Activated CD4-positive, alpha-beta memory T cell treated with anti-CD3 and anti-CD28 coated beads for 36 hours (primary cell): ENCODE measurements at places on chromosomes 16 and 17.

DNA sequence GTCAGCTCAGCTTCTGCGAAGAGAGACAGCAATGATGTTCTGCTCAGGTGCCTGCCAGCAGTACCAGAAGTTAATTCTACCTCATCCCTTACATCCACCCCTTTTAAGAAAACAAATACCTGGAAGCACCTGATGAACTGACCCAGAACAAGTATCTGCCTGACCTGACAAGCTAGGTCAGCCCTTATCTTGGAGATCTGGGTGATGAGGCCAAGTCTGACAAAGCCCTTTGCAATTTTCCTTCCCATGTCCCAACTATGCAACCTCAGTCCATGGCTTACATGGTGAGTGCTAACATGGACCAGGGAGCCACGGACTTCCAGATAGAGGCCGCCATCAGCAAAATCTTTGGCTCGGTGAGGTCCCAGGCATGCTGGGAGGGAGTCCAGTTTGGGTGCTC, 3.6 kb downstream of the ACADVL start:
- DNase-seq, result no peak

DNA sequence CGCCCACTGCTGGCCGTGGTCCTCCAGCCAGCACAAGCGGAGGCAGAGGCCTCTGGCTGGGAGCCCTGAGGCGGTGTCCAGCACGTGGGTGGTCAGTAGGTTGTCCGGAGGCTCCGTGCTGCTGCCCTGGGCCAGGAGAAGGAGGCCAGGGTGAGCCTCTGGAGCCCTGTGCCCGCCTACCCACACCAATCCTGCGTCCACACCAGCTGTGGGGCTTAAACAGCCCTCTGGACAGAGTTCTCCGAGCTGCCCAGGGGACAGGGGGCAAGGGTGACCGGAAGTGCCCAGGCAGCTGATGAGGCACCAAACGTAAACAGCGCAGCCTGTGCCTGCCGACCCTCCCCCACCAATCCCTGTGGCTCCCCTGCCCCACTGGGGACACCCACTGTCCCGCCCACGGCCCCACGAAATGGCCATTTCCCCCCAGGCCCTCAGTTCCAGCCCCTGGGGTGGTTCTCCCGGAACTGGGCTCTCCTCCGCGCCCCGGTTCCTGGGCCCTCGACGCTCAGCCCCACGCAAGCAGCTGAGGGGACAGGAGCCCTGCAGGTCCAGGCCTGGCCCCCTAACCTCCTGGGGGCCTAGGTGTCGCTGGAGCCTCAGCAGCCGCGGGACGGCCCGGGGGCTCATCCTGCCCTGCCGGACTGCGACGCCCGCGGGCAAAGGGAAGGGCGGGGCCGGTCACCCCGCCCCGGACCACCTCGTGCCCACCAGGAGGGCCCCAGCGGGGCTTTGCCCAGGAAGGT, 27.9 kb upstream of the DBNDD1 start:
- no peak for DNase-seq

DNA sequence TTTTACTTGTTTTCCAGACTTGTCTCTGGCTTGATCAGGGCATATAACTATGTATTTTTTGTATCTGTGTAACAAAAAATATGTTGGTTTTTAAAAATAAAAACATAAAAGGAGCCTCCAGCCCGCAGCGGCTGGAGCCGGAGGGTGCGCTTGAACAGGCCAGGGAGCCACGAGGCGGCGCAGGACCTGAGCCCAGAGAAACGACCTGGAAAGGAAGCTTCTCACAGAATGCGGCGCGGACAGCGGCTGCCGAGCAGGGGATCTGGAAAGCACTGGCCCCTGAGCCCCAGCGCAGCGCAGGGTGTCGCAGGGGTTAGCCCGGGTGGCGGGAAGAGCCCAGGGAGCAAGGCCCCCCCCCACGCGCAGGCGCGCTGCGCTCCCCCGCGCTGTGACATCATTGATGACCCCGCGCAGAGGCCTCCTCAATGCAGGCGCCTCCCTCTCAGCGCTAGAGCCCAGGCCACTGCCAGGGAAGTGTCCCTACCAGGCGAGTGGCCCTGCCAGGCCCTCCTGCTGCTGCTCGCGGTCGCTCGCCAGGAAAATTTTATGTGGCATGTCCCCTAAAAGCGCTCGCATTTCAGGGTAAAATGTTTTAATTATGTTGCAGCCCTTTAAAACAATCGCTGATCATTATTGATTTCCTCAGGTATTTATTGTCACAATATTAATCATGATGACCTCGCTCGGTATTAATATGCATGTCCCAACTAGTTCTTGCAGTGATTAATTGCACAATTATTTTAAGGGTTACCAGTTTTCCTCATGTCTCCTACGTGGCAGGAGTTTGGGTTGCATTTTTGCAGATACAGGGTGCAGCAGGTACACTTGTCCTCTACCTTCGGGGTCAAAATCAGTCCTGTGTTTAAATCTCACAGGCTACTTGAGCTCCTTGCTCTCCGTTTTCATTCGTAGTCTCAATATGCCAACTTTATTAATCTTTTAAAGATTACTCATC, 134.2 kb downstream of the USP22 start:
- DNase-seq, result peak; percentile 89

DNA sequence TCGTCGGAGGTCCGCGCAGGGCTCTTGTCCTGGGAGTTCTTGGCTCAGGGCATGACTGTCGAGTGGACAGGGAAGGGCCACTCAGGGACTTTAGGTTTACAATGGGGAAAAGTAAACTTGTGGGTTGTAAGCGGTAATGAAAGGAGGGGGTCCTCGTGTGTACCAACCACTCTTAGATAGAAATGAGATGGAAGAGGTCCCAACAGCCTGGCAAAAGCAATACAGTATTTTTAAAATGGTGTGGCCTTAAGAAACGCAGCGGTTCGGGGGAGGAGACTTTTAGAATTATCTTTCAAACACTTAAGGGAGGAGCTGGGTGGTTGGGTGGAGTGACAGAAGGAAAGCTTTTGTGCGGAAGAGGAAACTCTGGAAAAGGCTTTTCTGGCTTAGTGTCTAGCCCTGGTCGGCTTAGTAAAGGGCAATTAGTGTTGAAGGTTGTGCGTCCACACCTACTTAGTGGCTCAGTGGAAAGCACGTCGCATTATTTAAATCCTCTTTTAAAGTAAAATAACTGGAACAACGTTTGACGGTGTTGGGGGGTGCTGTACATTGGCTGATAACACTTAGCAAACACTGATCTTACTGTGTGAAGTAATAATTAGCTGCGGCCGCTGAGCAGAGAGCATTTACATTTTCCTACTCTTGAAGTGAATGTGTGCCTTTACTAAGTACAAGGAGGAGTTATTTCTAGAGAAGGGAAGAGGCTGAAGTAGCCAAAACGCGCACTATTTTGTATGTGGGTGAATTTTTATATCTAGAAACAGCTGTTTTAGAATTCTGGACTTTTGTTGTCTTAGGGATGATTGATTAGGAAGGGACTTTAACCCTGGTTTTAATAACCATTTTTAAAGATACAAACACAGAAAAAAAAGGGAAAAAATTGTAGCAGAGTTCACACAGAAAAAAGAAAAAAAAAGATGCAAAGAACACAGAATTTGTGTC, 1.0 kb downstream of the WSB1 start:
- DNase-seq, result peak; percentile 63

DNA sequence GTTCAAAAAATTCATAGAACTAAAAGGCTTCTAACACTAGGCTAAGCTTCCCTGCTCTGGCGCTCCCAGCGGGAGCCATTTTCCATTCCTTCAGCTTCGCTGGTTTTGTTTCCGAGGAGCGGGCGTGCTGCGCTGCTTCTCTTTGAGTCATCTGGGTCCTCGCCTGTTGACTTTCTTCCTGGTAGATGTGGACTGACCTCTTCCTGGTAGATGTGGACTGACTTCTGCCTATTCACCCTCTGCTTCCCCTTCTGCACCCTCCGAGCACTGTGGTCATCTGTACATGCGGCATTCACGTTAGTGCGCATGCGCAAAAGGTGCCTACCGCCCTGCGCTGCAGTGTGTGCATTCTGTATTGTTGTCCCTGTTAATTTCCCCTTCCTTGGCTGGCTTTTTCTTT, 40.8 kb upstream of the SEC14L1 start:
- DNase-seq, result no peak
